ENCODE measurements at places on chromosomes 6 and 20.

DNA sequence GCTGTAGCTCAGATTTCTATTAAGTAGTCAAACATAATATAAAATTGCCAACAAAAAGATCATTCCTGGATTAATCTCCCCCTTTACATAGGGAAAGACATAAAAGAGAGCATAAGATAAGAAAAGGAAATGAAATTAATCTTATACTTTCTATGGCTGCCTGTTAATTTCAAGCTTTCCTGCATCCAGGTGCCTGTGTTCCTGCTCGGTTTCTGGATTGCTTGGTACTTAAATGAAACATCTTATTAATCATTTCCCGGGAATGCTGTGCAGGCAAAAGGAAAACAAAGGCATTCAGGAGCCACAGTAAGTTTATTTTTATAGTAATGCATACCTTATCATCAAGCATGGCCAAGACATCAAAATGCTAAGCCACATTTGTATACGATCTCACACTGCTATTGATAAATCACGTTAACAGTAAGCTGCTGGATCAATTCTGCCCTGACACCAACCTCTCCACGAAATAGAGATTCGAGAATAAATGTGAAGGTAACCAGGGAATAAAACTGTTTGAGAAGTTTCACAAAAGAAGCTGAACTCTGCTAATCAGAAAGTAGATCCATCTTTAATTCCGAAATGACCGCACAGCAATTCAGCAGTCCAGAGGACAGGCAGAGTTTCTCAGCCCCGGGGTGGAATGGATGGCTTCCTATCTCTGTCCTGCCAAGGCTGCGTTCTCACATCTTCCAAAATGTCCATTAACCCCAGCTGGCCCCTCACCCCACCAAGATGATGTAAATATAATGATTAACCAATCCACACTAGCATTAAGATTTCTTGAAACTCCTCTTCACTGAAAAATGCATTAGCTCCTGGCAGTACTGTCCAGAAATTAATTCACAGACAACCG is 32.6 kb upstream of the APCDD1L start:
- DNase-seq: no peak

GRCh38 chr20:2816583-2817340 is 598 bp downstream of the TMEM239 start:
- DNase-seq: peak; percentile 18

DNA sequence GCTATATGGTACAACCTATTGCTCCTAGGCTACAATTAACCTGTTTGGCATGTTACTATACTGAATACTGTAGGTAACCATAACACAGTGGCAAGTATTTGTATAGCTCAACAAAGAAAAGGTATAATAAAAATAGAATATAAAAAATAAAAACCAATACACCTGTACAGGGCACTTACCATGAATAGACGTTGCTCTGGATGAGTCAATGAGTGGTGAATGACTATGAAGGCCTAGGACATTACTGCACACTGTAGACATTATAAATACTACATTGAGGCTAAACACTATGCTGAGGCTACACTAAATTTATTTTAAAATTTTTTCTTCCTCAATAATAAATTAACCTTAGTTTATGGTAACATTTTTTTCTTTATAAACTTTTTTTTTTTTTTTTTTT is 18.6 kb downstream of the ELOVL5 start:
- DNase-seq: no peak

- DNase-seq: no peak
Measured at GRCh38 chr6:10048370-10049297, 366.2 kb downstream of the TFAP2A start.

DNA sequence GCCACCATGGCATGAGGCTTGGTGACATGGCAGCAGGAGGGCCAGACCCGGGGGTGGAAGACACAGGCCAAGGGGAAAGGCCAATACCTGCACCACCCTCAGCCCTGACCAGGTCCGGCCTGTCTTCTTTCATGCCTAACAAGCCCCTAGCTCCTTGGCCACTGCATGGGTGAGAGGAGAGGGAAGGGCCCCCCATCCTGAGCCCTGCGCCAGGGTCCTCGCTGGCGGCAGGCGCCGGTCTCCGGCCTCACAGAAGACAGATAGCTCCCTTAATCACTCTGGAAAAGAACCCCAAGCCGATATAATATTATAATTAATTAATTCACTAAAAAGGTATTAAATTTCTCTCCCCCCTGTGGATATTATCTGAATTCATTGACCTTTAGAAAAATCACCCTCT is 41.4 kb downstream of the MDFI start:
- DNase-seq: no peak

- DNase-seq: no peak
Measured at GRCh38 chr20:15918631-15919030, 654.6 kb downstream of the KIF16B start.

- no peak for DNase-seq
Measured at GRCh38 chr6:39063526-39063925, 14.9 kb downstream of the GLP1R start.

DNA sequence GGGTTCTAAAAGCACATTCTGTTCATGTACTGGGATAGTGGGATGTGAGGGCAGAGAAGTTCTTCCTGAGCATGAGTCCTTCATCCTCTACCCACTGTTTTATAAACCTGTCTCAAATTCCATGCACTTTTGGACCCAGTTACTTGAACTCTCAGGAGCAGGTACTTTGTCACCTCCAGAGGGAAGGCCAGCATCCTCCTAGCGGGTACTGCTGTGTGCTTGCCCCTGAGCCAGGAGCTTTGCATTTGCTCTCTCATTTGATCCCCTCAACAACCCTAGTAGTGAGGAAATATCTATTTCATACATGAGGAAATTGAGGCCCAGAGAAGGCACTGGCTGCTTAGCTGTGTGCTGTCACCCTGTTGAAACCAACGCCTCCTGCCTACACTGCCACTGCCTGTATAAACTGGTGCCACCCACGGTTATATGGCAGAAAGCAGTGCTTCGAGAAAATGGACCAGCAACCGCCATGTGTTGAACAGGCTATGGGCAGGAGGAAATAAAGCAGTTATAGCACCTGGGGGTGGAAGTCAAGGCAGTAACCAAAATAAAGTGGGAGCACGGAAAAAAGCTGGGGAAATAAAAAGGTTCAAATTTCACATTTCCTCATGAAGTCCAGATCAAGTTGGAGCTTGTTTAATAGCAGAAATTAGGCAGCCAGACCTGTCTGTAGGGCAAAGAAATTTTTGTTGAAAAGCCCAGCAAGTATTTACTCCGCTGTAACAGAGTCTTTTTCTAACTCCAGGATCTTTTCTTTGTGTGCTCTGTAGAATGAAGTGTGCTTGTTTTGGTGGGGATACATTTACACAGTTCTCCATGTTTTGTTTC is 38.0 kb downstream of the KLHL31 start:
- DNase-seq: no peak

DNA sequence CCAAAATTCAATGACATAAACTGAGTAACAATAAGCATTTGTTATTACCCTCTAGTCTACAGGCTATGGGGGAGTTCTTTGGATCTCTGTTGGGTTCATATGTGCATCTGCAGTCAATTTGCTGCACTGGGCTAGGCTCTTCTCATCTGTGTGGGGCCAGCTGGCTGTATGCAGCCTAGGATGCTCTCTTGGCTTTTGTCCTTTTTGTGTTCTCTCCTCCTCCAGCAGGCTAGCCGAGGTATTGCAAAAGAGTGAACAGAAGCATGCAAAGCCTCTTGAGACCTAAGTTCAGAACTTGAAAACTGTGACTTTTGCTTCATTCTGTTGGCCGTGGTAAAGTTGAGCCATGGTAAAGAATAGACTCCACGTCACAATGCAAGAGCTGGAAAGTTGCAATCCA is 62.8 kb upstream of the FOXO3 start:
- peak; percentile 30 for DNase-seq
